Skeletal muscle cell (primary cell): ENCODE measurements at places on chromosomes 16 and 17.

DNA sequence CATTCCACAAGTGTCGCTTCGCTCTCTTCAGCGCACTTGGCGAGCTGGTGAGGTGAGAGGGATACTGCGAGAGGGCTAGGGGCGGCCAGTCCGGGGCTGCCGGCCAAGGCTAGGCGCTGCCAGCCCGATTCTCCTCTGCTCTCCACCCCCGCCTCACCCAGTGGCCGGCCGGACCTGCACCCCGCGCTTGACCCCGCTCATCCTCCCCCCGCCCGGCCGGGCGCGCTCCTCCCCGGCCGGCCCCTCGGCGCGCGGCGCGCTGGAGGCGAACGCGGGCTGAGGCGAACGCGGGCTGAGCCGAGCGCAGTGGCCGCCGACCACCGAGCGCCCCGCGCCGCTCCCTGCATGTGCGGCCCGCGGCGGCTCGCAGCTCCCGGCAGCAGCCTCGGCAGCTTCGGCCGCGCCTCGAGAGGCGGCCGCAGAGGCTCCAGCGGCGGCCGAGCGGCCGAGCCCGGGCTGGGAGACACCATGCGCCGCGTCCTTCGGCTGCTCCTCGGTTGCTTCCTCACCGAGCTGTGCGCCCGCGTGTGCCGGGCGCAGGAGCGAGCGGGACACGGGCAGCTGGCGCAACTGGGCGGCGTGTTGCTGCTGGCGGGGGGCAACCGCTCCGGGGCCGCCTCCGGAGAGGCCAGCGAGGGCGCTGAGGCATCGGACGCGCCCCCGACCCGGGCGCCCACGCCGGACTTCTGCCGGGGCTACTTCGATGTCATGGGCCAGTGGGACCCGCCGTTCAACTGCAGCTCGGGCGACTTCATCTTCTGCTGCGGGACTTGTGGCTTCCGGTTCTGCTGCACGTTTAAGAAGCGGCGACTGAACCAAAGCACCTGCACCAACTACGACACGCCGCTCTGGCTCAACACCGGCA is at the start of gene SHISA9:
Gene SHISA9, plus strand, starts transcription at position 2 of the 865 bp plus-strand sequence.
- no peak for DNase-seq

DNA sequence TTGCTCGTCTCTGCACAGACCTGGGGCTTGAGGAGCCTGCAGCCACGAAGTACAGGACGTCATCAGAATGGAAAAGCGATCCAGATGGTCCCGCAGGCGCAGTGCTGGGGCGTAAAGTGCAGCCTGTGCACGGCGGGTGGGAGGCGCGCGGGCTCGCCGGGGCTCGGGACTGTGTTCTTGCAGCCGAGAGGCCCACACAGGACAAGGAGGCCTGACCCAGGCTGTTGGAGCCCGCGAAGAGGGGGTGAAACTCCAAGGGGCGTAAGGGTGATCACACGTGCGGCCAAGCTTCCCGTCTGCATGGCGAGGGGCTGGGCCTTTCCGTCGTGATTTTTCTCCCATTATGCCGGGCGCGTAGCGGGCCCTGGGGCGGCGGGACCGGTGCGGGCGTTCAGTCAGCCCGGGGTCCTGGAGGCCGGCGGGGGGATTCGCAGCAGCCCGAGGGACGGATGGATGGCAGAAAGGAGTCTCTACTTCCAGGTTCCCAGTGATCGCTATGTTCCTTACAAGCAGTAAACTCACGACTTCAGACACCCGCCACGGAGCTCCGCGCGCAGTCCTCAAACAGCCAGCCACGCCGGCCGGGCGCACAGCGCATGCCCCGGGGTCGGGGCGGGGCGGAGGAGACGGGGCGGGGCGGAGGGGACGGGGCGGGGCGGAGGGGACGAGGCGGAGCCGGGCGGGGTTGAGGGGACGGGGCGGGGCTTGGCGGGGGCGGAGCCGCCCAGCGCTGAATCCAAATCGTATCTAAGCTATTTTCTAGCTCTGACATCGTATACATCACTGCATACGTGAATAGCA is 141.0 kb upstream of the KCNJ18 start:
- DNase-seq = peak; percentile 65

- no peak for DNase-seq
These were observed 136.1 kb downstream of the RAB11FIP4 start for GRCh38 chr17:31527606-31528005.

GRCh38 chr17:21454441-21454840 is 78.3 kb downstream of the KCNJ12 start:
- DNase-seq = no peak

- no peak for DNase-seq
These were observed 534 bp downstream of the ARL2BP start for GRCh38 chr16:57245472-57246113.

DNA sequence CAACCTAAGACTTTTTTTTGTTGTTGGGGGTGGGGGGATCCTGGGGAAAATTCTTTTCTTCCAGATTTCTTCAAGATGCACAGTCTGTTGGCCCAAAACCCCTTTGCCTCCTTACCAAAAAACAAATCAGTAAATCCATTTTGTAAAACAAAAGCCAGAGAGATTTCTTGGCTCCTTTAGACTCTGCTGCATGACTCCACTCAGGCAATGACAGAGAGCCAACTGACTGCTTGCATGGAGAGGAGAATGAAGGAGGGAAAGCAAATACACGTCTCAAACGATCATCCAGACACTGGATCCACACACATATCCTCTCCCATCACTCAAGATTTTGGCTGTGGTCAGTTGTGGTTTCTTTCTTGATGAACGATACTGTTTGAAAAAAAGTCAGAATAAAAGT is 13.8 kb downstream of the COPRS start:
- no peak for DNase-seq

- DNase-seq = no peak
These were observed 475.9 kb downstream of the GRIN2A start for GRCh38 chr16:9706217-9706836.

GRCh38 chr16:80947708-80948625 is 58.7 kb downstream of the CMC2 start:
- no peak for DNase-seq

- no peak for DNase-seq
These were observed 1.4 kb upstream of the QRICH2 start for GRCh38 chr17:76309461-76309860.

DNA sequence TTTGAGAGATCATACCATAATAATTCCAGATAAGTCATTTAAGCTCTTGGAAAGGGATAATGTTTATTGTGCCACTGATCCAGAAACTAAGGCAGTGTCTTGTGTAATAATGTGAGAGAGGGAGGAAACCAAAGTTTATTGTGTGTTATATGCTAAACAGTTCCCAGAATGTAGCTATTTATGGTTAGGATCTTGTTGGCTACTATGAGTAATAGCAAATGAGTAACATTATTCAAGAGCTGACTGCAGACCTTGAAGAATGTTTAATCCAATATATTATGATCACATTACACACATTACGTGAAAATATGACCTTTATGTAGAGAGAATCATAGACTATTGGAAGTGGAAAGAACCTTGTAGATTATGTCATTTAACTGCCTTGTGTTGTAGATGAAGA is 139.5 kb downstream of the BCAS3 start:
- DNase-seq = peak; percentile 84

DNA sequence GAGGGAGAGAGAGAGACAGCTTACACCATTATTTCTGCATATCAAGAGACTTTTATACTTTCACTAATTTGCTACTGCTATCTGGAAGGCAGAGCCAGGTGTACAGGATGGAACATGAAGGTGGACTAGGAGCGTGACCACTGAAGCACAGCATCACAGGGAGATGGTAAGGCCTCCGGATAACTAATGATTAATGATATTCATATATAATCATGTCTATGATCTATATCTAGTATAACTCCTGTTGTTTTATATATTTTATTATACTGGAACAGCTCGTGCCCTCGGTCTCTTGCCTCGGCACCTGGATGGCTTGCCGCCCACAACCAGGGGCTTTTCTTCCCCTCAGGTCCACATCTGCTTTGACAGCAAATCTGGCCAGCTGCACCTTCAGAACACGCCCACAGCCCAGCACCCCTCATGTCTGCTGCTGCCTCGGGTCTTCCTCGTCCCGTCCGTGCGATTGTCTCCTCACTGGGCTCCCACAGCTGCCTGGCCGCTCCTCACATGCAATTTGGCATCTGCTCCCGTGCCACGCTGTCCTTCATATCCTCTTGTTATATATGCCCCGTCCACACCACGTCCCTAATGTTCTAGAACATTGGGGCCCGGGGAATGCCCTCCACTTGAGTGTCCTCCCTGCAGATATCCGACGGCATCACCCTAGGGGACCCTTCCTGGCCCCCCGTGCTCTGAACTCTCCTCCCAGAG is 10.2 kb upstream of the DEF8 start:
- DNase-seq = no peak

- DNase-seq = no peak
These were observed 238.3 kb downstream of the XYLT1 start for GRCh38 chr16:17232487-17232886.

GRCh38 chr16:48075398-48075797 is 80.4 kb downstream of the ABCC12 start:
- DNase-seq = peak; percentile 92
